ENCODE measurements at places on chromosomes 7 and 10.
A peak's percentile ranks its signal among the peaks of the same experiment; 100 is the strongest.

DNA sequence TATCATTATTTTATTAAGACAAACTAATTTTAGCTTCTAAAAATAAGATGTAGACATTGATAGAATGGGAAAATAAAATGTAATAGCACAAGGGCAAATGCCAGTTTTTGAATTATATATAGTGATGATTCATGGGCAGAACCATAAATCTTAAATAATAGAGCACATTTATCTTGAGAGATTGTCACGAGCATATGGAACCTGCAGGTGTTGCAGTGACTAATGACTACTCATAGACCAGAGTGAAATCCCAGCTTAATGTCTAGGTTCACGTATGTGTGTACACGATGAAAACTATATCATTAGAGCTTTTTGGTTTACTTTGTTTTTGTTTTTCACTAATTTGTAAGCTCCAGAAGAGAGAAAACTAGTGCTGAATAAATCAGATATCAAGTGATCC lies 150.2 kb upstream of the CACNA2D1 start:
- DNase-seq, result no peak

GRCh38 chr10:79445977-79446757 lies 743 bp upstream of the ZCCHC24 start:
- no peak for DNase-seq

- DNase-seq, result no peak
Observed at GRCh38 chr10:80186364-80187012, 18.8 kb downstream of the ANXA11 start.

DNA sequence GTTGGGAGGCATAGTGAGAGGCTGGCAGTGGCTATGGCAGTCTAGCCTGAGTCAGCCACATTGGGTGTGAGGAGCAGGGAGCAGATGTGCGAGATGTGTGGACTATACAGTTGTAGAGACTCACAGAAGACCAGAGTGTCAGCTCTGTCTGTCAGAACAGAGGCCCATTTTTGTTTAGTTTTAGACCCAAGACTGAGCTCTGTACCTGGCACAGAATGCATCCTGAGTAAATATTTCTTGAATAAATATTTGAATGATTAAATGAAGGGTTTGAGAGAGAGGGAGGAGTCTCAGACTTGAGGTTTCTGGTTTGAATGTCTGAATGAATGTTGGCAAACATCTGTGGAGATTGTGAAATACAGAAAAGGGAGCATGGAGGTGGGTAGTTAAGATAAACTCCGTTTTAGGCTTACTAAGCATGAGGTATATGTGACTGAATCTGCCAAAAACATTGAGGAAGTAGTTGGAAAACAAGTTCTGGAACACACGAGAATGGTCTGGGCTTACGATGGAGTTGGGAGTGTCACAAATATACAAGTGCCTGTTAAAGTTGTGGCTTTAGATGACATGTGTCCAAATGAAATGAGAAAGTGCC lies 3.6 kb downstream of the SEC23IP start:
- peak; percentile 91 for DNase-seq

- DNase-seq, result peak; percentile 22
Observed at GRCh38 chr10:4775808-4776207, 50.2 kb upstream of the AKR1E2 start.

DNA sequence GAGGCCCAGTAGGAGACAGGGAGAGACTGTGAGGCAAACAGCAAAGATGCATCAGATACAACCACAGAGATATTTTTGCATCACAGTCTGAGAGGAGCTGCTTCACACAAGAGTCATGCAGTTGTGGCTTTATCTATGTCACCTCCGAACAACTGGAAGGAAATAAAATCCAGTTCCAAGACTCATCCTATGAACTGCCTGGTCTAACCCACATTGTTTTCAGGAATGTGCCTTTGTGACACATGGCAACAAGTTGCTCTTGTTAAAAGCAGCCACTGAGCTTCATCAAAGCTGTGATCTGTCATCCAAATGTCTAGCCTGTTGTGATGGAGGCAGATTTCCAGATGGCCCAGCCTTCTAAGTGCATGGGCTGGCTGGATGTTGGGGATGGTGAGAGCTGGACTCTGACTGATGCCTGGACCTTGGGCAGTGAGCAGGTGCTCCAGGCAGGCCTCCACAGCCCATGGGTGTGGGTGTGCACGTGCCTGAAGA lies 255.0 kb downstream of the BMPER start:
- DNase-seq, result peak; percentile 56

GRCh38 chr10:58028597-58029366 lies 238.9 kb downstream of the IPMK start:
- DNase-seq, result peak; percentile 79

DNA sequence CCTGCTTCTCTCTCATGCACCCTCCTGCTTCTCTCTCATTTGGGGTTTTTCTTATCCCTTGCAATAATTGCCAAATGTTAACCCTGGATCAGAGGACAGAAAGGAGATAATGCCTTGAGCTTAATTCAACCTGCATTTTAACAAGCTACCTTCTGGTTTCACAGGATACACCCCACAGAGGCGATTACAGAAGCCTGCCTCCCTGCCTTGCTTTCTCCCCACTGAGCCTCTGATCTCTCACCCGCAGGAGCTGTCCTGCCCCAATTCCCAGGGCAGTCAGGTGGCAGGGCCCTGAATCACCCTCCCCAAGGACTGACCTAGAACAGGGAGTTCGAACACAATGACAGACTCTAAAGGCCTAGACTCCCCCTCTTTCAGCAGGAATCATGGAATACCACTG lies 959.5 kb downstream of the GRID1 start:
- DNase-seq, result no peak

DNA sequence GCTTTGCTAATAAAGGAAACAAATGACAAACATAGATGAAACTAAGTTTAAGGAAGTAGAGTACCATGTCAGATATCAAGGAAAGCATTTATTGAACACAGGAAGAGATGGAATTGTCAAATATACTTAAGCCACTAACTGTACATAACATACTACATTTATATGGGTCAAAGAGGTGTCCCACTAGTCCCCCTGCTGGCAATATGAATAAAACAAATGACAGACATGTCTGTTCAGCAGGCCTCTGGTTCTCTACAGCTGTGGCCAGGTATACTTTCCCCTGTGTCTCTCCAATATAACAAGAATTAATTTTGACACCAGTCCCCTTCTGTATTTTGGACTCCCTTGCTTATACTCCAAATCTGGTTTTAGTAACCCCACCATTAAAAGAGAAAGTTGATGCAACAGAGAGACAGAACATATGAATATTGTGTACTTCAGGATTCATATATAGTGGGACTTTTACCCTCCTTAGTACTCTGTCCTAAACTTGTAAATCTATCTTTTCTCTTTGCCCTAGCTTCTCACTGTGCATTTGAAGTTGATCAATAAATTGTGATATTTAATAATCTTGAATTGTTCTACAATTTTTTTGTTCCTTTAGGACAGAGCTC lies 42.9 kb downstream of the CD36 start:
- peak; percentile 56 for DNase-seq

GRCh38 chr7:115410434-115410820 lies 488.5 kb downstream of the MDFIC start:
- no peak for DNase-seq

GRCh38 chr7:119572132-119572531 lies 700.8 kb upstream of the KCND2 start:
- DNase-seq, result no peak

DNA sequence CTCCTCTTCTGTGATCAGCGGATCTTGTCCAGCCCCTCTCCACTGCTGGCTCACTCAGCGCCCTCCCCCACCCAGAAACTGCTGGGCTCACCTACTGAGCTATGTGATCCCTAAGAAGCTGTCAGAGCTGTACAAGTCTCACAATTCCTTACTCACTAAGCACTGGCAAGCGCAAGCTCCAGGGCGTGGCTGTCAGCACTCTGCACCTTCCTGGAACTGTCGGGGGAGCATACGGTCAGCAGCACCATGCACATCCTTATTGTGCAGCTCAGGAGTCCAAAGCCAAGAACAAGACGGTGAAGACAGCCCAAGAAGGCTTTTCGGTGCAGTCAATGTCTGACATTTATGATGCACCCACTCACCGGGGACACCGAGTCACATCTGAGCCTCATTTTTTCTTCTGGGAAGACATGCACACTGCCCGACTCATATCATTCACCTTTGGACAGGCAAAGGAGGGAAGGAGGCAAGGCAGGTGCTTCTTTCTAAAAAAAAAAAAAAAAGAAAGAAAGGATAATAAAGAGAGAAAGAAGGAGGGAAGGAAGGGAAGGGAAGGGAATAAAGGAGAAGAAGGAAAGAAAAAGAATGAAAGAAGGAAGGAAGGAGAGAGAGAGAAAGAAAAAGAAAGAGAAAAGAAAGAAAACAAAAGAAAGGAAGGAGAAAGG lies 56.3 kb downstream of the ASB13 start:
- DNase-seq, result no peak

- no peak for DNase-seq
Observed at GRCh38 chr10:102473445-102474331, 22.3 kb upstream of the C10orf95 start.

- no peak for DNase-seq
Observed at GRCh38 chr10:75404815-75405597, 3.4 kb upstream of the ZNF503 start.

GRCh38 chr7:21616796-21617436 lies 74.1 kb downstream of the DNAH11 start:
- peak; percentile 78 for DNase-seq

DNA sequence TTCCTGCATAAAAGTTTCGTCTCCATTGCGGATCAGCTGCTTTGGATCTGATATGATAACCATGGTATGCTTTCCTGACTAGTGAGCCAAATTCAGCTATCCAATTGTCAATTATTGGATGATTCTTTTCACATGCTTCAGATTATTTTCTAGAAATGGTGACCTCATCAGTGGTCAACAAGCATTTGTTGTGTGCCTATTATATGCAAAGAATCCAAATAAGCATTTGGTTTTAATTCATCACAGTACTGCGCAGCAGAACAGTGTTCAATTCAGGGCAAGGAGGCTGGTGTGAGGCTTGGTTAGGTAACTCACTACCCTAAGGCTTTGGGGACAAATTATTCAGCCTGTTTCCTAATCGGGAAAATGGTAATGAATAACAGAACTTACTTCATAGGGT lies 200.5 kb downstream of the SKAP2 start:
- DNase-seq, result no peak

GRCh38 chr10:3681642-3682554 lies 103.1 kb downstream of the KLF6 start:
- DNase-seq, result no peak

DNA sequence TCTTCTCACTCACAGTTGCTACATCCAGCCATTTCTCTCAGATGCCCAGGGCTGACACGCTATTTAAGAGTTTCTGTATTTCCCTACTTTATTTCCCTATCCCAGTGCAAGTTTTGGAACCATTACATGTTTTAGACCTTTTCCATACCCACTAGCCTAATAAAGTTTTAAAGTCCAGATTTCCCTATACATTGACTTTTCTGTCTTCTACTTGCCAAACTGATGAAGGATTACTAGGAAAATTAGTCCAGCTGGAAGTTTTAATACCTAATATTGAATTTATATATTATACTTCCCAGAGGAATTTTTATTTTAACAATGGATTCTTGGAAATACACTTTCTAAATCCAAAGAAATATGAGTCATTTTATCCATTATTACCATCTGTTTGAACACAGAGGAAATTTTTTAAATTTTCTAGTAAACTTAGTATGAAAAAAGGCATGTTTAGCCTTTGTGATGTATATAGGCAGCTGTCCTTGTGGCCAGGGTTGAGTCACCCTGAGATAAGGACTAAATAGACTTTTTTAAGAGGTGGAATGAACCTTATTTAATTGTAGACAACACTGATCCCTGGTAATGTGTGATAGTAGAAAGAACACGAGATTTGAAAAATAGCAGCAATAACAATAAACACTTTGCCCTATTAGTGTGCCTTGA lies 205.0 kb downstream of the TFEC start:
- peak; percentile 7 for DNase-seq

DNA sequence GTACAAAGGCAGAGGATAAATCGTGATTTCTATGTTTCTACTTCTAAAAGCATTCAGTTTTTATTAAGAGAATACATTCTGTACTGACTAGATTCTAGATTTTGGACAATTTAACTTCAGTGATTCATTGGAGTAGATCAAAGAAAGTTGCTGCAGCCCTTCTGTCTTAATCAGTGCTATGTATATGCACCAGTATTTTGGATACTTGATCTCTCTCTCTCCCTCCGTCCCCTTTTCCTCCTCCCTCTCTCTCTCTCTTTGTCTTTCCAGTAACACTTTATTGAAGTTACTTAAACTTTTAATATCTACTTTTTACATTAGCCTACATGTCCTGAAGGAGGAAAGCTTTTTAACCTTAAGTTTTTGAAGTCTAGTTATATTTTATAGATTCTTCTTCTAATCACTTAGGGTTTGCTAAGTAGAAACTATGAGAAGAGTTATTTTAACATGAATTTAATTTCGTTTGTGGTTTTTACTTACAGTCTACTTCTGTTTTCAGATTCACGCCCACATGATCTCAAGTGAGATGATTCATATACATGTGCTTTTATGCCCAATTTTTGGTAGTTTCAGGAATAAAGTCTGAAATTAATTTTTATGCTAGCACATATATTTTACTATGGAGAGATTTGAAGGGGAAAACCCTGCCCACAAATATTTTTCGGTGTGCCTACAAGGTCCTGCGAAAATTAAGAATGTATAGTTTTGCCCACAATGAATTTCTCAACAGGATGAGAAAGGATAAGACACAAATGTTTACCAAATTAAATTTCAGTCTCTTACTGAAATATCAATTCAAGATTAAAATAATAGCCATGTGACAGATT lies 9.1 kb downstream of the MDFIC start:
- no peak for DNase-seq

- no peak for DNase-seq
Observed at GRCh38 chr10:110226926-110227641, 19.7 kb downstream of the MXI1 start.

GRCh38 chr10:103078309-103078615 lies 114.8 kb downstream of the NT5C2 start:
- DNase-seq, result no peak

GRCh38 chr7:47785923-47786556 lies 162.2 kb downstream of the PKD1L1 start:
- DNase-seq, result no peak

DNA sequence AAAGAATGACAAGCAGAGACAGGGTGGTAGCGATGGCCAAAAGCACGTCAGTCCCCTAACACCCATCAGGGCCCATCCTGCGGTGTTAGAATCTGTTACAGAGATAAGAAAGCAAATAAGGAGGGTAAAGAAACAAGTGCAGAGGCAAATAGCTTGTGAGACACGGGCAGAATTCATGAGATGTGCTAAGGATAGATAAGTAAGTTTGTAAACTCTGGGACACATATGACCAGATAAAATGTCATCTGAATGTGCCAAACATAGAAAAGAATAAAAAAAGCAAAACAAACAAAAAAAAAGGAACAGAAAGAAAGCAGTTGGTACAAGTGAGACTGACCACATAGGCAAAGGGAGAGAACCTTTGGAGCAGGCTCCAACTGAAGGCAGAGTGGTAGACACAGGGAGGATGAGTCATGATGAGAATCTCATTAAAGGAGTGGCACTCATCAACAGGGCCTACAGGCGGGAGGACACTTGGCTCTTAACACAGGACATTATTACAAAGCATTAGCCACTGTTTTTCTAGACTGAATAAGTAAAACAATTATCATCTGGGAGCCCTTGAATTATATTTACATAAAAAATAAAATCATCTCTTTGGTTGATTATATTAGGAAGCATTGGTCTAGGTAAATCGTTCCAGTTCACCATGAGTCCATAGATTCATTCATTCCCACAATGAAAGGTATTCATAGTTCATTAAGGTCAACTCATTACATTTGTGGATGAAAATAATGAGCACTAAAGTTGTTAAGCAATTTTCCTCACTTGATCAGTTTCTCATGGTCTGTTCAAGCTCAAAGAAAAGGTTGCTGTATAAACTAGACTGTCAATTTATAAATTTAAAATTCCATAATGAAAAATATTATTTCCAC lies 21.5 kb upstream of the EPHB6 start:
- no peak for DNase-seq

- no peak for DNase-seq
Observed at GRCh38 chr10:3354174-3354900, 181.8 kb upstream of the PITRM1 start.
